A549 treated with ZK216348 at 1 μM for 4 hours (cell line): ENCODE measurements at places on chromosomes 11 and 22. TPM values are rescaled to one million over a fixed set of nuclear protein-coding genes. Genes with fewer than 3 reads are reported as not detected.

Gene CBLIF
- not detected in 5 replicates for total RNA-seq

Gene SUSD2
- total RNA-seq, result 41.6 to 76.6 TPM (median 72.0 TPM) in 5 replicates

Gene FOLH1
- total RNA-seq, result not detected in 5 replicates

Gene SELENOM
- 44.3 to 71.4 TPM (median 66.5 TPM) in 5 replicates for total RNA-seq

Gene KDELR3
- 15.5 to 23.2 TPM (median 18.7 TPM) in 5 replicates for total RNA-seq

Gene TIMM8B
- 66.5 to 77.3 TPM (median 71.1 TPM) in 5 replicates for total RNA-seq

Gene MUC6
- total RNA-seq, result 0.30 TPM in 1 of 5 replicates, not detected in the others

Gene PITPNM1
- total RNA-seq, result 34.1 to 60.5 TPM (median 47.3 TPM) in 5 replicates

Gene RAB38
- 0.73 to 1.7 TPM (median 1.0 TPM) in 5 replicates for total RNA-seq

Gene NXF1
- total RNA-seq, result 39.8 to 58.2 TPM (median 53.4 TPM) in 5 replicates

Gene PHOX2A
- total RNA-seq, result not detected in 5 replicates

Gene LARGE2
- 0.95 to 3.7 TPM (median 3.1 TPM) in 5 replicates for total RNA-seq

Gene CTSF
- 27.1 to 40.9 TPM (median 32.9 TPM) in 5 replicates for total RNA-seq

Gene RAB3IL1
- 12.0 to 17.9 TPM (median 15.9 TPM) in 5 replicates for total RNA-seq

Gene MAP6
- 1.8 to 2.1 TPM (median 1.9 TPM) in 5 replicates for total RNA-seq

Gene TNNI2
- total RNA-seq, result 0.39 TPM in 1 of 5 replicates, not detected in the others

Gene SLC25A18
- 0.09 to 0.31 TPM (median 0.13 TPM) in 5 replicates for total RNA-seq

Gene OR4D9
- not detected in 5 replicates for total RNA-seq

Gene SCN3B
- total RNA-seq, result 0.08 to 0.31 TPM (median 0.13 TPM) in 5 replicates

Gene MLC1
- total RNA-seq, result 0.04 to 0.08 TPM in 2 of 5 replicates, not detected in the others

Gene ELFN2
- 3.5 to 9.6 TPM (median 8.7 TPM) in 5 replicates for total RNA-seq

Gene CASP5
- total RNA-seq, result not detected in 5 replicates

Gene CSNK2A3
- total RNA-seq, result 1.8 to 2.8 TPM (median 1.9 TPM) in 5 replicates

Gene YPEL4
- 0.27 to 0.62 TPM (median 0.33 TPM) in 5 replicates for total RNA-seq

Gene BAIAP2L2
- total RNA-seq, result 4.8 to 7.5 TPM (median 5.9 TPM) in 5 replicates

Gene OR52H1
- not detected in 5 replicates for total RNA-seq

Gene PIH1D2
- total RNA-seq, result 0.65 to 1.8 TPM (median 1.2 TPM) in 5 replicates

Gene KRTAP5-9
- total RNA-seq, result not detected in 5 replicates

Gene OR56A1
- total RNA-seq, result not detected in 5 replicates

Gene MOV10L1
- not detected in 5 replicates for total RNA-seq

Gene NPAS4
- total RNA-seq, result not detected in 5 replicates

Gene SCGB1D2
- not detected in 5 replicates for total RNA-seq

Gene TMPRSS6
- total RNA-seq, result not detected in 5 replicates

Gene BTBD18
- not detected in 5 replicates for total RNA-seq

Gene NRGN
- 7.3 to 12.6 TPM (median 11.1 TPM) in 5 replicates for total RNA-seq

Gene NXPE4
- not detected in 5 replicates for total RNA-seq
